A549 treated with ZK216348 at 1 μM for 4 hours (cell line): ENCODE measurements at places on chromosomes 11 and 22. TPM values are rescaled to one million over a fixed set of nuclear protein-coding genes. Genes with fewer than 3 reads are reported as not detected.

CD3E gene
- not detected in 5 replicates for total RNA-seq

C2CD2L gene
- total RNA-seq = 3.6 to 6.6 TPM (median 6.5 TPM) in 5 replicates

HBE1 gene
- total RNA-seq = 0.53 TPM in 1 of 5 replicates, not detected in the others

ANKK1 gene
- total RNA-seq = not detected in 5 replicates

P2RX6 gene
- 0.40 to 1.1 TPM (median 0.64 TPM) in 5 replicates for total RNA-seq

RASSF10 gene
- total RNA-seq = 1.6 to 4.3 TPM (median 3.4 TPM) in 5 replicates

KCTD14 gene
- total RNA-seq = 1.3 to 2.1 TPM (median 1.7 TPM) in 5 replicates

ETS1 gene
- 26.4 to 36.4 TPM (median 34.8 TPM) in 5 replicates for total RNA-seq

GPR83 gene
- 0.06 to 0.09 TPM (median 0.07 TPM) in 4 of 5 replicates, not detected in the other for total RNA-seq

APOL5 gene
- total RNA-seq = not detected in 5 replicates

DRD2 gene
- total RNA-seq = 0.06 TPM in 1 of 5 replicates, not detected in the others

PARVB gene
- 32.2 to 42.7 TPM (median 38.5 TPM) in 5 replicates for total RNA-seq

CCDC73 gene
- 0.04 TPM in 1 of 5 replicates, not detected in the others for total RNA-seq

C11orf21 gene
- not detected in 5 replicates for total RNA-seq

GLB1L2 gene
- 1.6 to 2.3 TPM (median 2.0 TPM) in 5 replicates for total RNA-seq

ASRGL1 gene
- 12.7 to 13.7 TPM (median 13.1 TPM) in 5 replicates for total RNA-seq

NLRP14 gene
- not detected in 5 replicates for total RNA-seq

ABTB2 gene
- 22.6 to 41.2 TPM (median 35.3 TPM) in 5 replicates for total RNA-seq

SYT9 gene
- total RNA-seq = 0.08 to 0.31 TPM (median 0.21 TPM) in 5 replicates

PIWIL4 gene
- total RNA-seq = 0.17 to 0.78 TPM (median 0.30 TPM) in 5 replicates

OR6T1 gene
- not detected in 5 replicates for total RNA-seq

MYBPC3 gene
- 0.06 to 0.09 TPM (median 0.07 TPM) in 5 replicates for total RNA-seq

OAF gene
- total RNA-seq = 7.2 to 11.8 TPM (median 9.9 TPM) in 5 replicates

SLC22A9 gene
- not detected in 5 replicates for total RNA-seq

TSGA10IP gene
- total RNA-seq = not detected in 5 replicates

CRYBB2 gene
- total RNA-seq = not detected in 5 replicates

CKAP5 gene
- total RNA-seq = 65.8 to 80.7 TPM (median 72.9 TPM) in 5 replicates

LTO1 gene
- total RNA-seq = 28.7 to 38.5 TPM (median 32.2 TPM) in 5 replicates

FOLR3 gene
- total RNA-seq = 0.45 TPM in 1 of 5 replicates, not detected in the others

TMPRSS13 gene
- not detected in 5 replicates for total RNA-seq

KLHL35 gene
- 0.68 to 1.9 TPM (median 1.4 TPM) in 5 replicates for total RNA-seq

TBX1 gene
- 1.5 to 6.0 TPM (median 4.3 TPM) in 5 replicates for total RNA-seq

OR9G4 gene
- total RNA-seq = not detected in 5 replicates

LUZP2 gene
- not detected in 5 replicates for total RNA-seq

AMPD3 gene
- 5.7 to 10.0 TPM (median 8.1 TPM) in 5 replicates for total RNA-seq

MYO18B gene
- 0.07 to 0.15 TPM in 2 of 5 replicates, not detected in the others for total RNA-seq

HBG2 gene
- total RNA-seq = not detected in 5 replicates

LTBP3 gene
- total RNA-seq = 67.5 to 157 TPM (median 130 TPM) in 5 replicates

TIMM10 gene
- 147 to 188 TPM (median 152 TPM) in 5 replicates for total RNA-seq

TSPO gene
- 102 to 238 TPM (median 194 TPM) in 5 replicates for total RNA-seq

ZP1 gene
- 0.22 to 0.64 TPM (median 0.32 TPM) in 4 of 5 replicates, not detected in the other for total RNA-seq

SCUBE2 gene
- total RNA-seq = 0.25 to 0.78 TPM (median 0.44 TPM) in 5 replicates

KCNJ11 gene
- total RNA-seq = 0.90 to 2.0 TPM (median 1.4 TPM) in 5 replicates

PAAF1 gene
- total RNA-seq = 10.7 to 13.6 TPM (median 12.0 TPM) in 5 replicates

TYMP gene
- 7.8 to 20.8 TPM (median 19.9 TPM) in 5 replicates for total RNA-seq

KCNQ1 gene
- 0.62 to 1.0 TPM (median 0.71 TPM) in 4 of 5 replicates, not detected in the other for total RNA-seq

DEUP1 gene
- not detected in 5 replicates for total RNA-seq

JHY gene
- 3.2 to 4.4 TPM (median 3.8 TPM) in 5 replicates for total RNA-seq

SHISA8 gene
- total RNA-seq = 0.14 to 0.29 TPM (median 0.29 TPM) in 3 of 5 replicates, not detected in the others

TREH gene
- total RNA-seq = not detected in 5 replicates

KCNE3 gene
- not detected in 5 replicates for total RNA-seq

PATE1 gene
- total RNA-seq = not detected in 5 replicates

SLCO2B1 gene
- 3.3 to 5.1 TPM (median 4.2 TPM) in 5 replicates for total RNA-seq

PANX1 gene
- total RNA-seq = 17.8 to 24.2 TPM (median 22.5 TPM) in 5 replicates

ASPHD2 gene
- total RNA-seq = 0.75 to 1.5 TPM (median 1.2 TPM) in 5 replicates

SLC25A1 gene
- 37.3 to 63.8 TPM (median 60.8 TPM) in 5 replicates for total RNA-seq

MMP27 gene
- total RNA-seq = not detected in 5 replicates

TMPRSS6 gene
- not detected in 5 replicates for total RNA-seq

SYT13 gene
- 5.4 to 7.5 TPM (median 6.9 TPM) in 5 replicates for total RNA-seq
